ENCODE measurements at places on chromosomes 12 and 14. TPM values are rescaled to one million over a fixed set of nuclear protein-coding genes. Genes with fewer than 3 reads are reported as not detected.

RNASE1 gene
- total RNA-seq = not detected

SLC5A8 gene
- not detected for total RNA-seq

SNX6 gene
- 68.6 TPM for total RNA-seq

DNA sequence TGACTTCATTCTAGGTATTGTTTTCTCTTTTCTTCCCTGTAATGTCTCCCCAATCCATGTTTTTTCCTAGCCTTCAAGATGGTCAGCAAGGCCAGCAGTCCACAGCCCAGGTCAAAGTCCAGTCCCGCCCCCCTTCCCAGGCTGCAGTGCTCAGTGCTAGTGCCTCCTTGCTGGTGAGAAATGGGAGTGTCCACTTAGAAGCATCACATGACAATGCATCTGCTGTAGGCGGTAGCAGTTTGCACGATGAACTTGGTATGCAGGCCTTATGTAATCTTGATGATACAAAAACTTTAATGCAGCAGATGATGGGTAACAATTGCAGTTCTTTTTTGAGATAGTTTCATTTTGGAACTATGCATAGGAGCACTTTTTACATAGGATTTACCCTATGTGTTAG lies 88.4 kb downstream of the PCNX1 start:
- no peak for DNase-seq

DNA sequence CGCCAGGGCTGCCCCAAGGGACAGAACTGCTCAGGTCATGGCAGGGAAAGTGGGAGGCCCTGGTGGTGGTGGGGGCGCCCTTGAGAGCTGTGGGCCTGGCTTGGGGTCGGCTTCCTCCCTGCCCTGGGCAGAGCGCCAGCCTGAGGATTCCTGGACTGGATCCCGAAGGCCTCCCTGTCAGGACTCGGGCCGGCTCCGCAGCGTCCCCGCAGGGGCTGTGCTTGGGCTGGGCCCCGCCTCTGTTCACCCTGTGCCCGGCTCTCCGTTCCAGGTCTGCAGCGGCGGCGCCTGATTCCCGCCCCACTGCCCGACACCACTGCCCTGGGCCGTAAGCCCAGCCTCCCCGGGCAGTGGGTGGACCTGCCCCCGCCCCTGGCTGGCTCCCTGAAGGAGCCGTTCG lies 39.9 kb downstream of the KIF26A start:
- no peak for DNase-seq

DNA sequence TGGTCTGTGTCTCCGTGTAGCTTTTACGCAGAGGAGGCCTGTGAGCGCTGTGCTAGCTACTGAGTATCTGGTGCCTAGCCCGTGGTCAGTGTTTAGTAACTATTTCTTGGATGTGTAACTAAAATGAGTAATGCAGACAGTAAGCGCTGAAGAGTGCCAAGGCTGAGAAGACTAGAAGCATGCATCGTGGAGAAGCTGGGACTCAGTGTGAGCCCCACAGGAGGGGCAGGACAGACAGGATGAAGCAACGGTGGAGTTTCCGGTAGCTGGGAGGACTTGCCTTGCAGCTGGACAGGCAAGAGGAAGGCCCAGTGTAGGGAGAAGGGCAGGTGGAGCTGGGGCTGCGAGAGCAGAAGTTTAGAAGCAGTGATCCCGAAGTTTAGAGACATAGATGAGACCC lies 233.4 kb upstream of the FKBP4 start:
- no peak for DNase-seq

DNA sequence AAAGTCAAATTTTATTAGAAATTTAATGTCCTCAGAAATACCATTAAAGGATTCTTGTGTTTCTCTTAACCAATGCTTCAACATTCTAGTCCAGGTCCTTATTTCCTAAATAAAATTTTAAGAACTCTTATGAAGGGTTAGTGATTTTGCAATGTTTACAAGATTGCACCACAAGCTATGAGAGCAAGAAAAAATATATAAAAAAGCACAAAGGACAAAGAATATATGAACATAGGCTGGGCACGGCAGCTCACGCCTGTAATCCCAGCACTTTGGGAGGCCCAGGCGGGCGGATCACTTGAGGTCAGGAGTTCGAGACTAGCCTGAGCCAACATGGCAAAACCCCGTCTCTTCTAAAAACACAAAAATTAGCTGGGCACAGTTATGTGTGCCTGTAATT lies 7.7 kb downstream of the RACGAP1 start:
- no peak for DNase-seq

- no peak for DNase-seq
These were observed 35.5 kb upstream of the PAX9 start for GRCh38 chr14:36626151-36626550.

DNA sequence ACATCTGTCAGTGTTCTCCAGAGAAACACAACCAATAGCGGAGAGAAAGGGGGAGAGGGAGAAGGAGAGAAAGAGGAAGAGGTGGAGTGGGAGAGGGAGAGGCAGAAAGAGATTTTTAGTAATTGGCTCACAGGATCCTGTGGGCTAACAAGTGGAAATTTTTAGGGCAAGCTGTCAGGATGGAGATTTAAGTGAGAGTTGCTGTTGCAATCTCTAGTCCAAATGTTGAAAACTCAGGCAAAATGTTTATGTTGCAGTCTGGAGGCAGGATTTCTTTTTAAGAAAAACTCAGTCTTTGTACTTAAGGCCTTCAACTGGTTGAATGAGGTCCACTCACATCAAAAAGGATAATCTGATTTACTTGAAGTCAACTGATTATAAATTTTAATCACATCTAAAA lies 12.5 kb upstream of the GLIPR1L2 start:
- no peak for DNase-seq

GRCh38 chr14:98580131-98580678 lies 691.8 kb downstream of the BCL11B start:
- DNase-seq = peak; percentile 76
